NCI-H69 (cell line): ENCODE measurements at places on chromosomes 2 and 18.

DNA sequence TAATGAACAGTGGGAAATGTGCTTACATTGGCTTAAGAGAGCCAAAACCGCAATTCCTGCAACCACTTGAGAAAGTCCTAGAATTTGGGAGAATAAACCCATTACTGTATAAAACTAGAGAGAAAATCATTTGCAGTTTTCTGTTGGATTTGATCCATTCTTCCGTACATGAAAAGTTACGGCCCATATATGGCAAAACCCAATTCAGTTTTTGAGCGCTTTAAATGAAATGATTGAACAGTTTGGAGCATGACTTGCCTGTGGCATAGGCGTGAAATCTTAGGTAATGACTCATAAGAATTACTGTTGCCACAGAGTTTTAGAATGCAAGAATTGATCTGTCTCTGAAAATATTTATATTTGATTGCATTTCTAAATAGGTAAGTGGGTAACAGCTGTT, 52.0 kb downstream of the PHLPP1 start:
- DNase-seq: no peak

DNA sequence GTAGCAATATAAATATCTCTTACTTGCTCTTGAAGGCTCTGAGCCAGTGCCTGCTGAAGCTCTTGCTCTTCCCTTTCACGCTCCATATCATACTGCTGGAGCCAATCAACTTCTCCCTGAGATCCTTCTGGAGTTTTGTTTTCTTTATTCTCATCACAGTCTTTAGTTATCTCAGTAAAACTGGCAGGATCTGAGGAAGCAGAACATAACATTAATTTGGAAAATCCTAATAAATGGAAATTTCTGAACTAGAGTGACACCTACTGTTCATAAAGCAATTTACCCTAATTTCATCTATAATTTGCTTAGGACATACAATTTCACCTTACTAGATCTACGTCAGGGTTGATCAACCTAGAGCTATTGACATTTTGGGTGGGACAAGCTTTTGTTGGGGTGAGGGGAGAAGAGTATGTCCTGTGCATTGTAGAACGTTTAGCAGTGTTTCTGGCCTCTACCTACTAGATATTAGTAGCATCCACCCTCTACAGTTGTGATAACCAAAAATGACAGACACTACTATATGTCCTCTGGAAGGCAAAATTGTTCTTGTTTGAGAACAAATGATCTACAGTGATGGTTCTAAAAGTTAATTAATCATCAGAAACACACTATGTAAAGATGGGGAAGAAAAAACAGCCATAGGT, 47.2 kb downstream of the VIL1 start:
- peak; percentile 12 for DNase-seq

DNA sequence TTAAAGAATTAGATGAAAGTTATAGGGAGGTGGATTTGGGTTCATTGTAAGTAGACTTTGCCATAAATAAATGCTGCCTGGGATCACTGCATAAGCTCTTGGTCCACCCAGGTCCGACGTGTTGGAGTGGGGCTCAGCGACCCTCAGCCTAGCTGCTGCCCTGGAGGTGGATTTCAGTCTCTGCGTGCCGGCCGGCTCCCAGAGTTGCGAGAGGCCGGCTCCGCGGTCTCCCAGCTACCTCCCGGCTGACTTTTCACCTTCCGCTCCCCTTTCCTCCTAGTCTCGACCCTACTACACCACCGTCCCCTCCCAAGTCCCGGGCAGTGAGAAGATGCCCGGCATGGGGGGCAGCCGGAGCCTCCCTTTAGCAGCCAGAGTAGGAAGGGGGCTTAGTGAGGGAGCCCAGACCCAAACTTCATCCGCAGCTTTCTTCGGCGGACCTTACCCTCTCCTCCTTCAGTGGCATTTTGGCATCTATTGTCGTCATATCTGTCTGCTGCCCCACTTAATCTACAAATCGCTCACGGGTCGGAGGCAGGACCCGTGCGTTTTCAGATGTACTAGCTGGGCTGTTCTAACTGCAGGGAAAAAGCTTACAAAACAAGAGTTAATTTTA, 8.1 kb downstream of the EMX1 start:
- DNase-seq: no peak

GRCh38 chr2:241777170-241777685, 606 bp downstream of the GAL3ST2 start:
- DNase-seq: no peak

- peak; percentile 91 for DNase-seq
Observed at GRCh38 chr18:25284861-25285550, 67.0 kb downstream of the ZNF521 start.

GRCh38 chr18:59051470-59052165, 88.1 kb upstream of the SEC11C start:
- no peak for DNase-seq

- peak; percentile 45 for DNase-seq
Observed at GRCh38 chr2:9984217-9984739, 32.8 kb downstream of the GRHL1 start.

GRCh38 chr18:58514773-58515172, 114.1 kb downstream of the ALPK2 start:
- DNase-seq: no peak

DNA sequence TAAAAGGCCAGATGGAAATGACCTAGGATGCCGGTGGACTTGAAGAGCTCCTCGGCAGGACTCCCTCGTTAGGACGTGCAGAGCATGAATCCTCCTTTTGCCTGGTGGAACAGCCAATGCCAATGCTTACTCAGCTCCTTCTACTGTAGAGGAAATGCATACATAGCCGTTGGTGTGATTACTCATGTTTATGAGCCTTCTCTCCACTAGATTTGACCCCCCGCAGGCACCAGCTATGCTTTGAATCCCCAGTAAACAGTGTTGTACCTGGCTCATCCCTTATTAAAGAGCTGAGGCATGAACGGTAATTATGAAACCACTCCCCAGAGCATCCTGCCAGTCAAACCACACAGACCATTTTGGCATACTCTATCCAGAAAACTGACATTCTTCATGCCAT, 172.8 kb downstream of the ANTXR1 start:
- peak; percentile 94 for DNase-seq

- DNase-seq: peak; percentile 48
Observed at GRCh38 chr2:225002656-225003045, 39.6 kb downstream of the DOCK10 start.

GRCh38 chr2:54598347-54599325, 124.8 kb upstream of the EML6 start:
- DNase-seq: no peak

- no peak for DNase-seq
Observed at GRCh38 chr2:189217541-189217940, 38.0 kb upstream of the COL5A2 start.

GRCh38 chr18:25171334-25171733, 180.6 kb downstream of the ZNF521 start:
- DNase-seq: no peak

DNA sequence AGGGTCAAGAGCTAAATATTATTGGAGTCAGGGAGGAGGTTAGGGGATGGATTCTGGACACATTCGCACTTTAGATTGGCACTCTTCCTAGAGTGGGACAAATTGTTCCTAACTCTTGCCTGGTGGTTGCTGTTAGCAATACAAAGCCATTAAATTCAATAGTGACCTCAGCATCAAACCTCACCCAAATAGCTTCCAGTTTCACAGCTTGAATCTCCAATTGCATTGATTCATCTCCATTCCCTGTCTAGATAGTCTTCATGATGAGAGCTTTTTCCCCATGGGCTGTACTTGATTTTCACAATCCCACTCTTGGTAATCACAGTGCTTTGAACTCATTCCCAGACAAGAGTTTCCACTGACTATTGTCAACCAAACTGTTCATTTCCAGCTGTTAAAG, 585.9 kb upstream of the SYT4 start:
- no peak for DNase-seq
